ENCODE measurements at places on chromosomes 5 and 9.

DNA sequence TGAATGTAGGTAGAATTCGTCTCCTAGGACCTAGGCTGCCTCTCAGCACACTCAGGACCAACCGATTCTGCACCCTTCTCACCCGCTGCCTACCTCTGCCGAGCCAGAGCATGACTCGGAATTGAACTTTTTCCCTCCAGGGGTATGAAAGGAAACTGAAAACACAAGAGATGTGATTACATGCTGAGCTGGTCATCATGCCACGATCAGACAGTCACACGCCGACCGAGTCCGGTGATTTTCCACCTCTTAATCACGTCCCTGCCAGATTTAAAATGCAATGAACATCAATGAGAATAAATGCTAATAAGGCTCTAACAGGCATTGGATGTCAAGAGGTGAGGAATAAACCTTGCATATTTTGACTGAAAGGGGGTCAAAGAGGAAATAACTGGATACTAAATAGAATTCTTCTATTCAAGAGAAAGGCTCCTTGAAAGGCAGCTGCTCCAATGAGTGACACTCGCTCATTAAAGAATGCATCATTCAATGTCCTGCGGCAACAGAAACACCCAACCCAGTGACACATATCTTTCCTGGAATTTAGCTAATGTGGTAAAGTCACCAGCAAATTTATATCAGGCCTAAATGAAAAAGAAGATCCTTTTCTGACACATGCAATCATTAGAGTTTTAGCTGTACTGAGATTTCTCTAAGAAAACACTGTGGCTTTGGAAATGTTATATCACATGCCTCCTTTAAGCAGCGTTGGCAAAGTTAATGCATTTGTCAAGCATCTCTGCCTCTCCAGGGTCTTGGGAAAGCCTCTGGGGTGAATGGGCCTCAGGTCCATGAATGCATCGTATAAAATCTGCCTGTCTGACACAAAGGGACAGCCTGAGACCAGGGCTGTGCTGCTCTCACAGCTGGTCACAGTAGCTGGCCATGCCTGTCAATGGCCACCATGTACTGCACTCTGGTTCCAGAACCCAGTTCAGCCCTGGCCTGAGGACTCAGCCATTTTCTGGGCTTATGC lies 128.7 kb downstream of the SPOCK1 start:
- peak; percentile 81 for DNase-seq

DNA sequence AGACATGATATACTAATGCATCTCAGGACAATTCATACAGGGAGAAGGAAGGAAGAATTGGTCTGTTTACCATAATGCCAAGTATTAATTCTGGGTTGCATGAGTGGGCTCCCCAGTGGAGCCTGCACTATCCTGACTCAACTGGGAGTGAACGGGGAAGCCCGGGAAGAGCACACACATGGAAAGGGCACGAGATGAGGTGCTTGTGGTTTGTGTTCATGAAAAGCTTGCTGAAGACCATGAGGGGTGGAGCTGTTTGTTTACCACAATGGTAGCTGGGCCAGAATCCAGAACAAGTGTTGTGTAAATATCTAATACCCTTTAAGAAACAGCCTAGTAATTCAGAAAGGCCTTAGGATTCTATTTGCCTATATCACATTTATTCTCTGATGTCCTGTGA lies 44.6 kb downstream of the POC5 start:
- peak; percentile 16 for DNase-seq

DNA sequence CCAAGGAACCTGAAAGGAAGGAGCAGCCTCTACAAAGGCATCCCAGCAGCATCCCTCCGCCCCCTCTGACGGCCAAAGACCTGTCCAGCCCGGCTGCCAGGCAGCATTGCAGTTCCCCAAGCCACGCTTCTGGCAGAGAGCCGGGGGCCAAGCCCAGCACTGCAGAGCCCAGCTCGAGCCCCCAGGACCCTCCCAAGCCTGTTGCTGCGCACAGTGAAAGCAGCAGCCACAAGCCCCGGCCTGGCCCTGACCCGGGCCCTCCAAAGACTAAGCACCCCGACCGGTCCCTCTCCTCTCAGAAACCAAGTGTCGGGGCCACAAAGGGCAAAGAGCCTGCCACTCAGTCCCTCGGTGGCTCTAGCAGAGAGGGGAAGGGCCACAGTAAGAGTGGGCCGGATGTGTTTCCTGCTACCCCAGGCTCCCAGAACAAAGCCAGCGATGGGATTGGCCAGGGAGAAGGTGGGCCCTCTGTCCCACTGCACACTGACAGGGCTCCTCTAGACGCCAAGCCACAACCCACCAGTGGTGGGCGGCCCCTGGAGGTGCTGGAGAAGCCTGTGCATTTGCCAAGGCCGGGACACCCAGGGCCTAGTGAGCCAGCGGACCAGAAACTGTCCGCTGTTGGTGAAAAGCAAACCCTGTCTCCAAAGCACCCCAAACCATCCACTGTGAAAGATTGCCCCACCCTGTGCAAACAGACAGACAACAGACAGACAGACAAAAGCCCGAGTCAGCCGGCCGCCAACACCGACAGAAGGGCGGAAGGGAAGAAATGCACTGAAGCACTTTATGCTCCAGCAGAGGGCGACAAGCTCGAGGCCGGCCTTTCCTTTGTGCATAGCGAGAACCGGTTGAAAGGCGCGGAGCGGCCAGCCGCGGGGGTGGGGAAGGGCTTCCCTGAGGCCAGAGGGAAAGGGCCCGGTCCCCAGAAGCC lies 30.8 kb downstream of the CD180 start:
- peak; percentile 29 for DNase-seq

DNA sequence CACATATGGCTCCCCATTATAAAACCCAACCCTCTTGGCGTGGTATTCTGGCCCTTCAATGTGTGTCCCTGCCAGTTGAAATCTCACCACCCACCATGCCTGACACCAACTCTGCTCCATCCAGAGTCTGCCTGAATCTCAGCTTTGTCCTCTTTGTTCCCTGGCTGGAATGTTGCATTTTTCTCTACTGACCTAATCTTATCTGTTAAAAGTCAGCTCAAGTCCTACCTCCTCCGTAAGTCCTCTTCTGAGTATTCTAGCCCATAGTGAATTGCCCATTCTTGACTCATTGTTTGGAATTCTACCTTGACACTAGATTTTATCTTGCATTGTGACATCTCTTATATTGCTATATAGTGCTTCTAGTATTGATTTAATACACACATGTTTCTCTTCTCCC lies 207.1 kb upstream of the VLDLR start:
- DNase-seq, result no peak

- peak; percentile 30 for DNase-seq
Measured at GRCh38 chr5:149420545-149421371, 41.7 kb upstream of the IL17B start.

GRCh38 chr9:98081477-98082219 lies 25.1 kb downstream of the NANS start:
- DNase-seq, result peak; percentile 75

DNA sequence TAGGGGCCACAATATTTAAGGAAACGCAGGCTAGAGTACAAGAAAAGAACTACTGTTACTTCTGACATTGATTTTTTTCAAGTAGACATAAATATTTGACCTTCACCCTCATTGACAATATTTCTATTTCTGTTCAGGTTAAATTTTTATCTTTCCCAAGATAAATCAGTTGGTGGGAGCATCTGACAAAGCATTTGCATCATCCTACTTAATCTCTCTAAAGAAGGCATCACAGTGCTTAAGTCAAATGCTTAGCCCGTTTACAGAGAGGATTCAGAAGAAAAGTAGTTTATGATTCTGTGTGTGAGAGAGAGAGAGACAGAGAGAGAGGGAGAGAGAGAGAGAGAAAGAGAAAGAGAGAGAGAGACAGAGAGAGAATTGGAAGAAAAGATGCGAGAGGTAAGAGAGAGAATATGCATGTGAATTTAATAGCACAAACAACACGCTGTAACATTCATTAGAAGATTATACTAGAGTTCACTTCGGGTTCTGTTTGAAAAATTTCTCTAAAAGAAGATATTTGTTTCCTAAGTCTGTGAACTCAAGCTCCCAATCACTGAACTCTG lies 1093.3 kb upstream of the CDH6 start:
- DNase-seq, result no peak

DNA sequence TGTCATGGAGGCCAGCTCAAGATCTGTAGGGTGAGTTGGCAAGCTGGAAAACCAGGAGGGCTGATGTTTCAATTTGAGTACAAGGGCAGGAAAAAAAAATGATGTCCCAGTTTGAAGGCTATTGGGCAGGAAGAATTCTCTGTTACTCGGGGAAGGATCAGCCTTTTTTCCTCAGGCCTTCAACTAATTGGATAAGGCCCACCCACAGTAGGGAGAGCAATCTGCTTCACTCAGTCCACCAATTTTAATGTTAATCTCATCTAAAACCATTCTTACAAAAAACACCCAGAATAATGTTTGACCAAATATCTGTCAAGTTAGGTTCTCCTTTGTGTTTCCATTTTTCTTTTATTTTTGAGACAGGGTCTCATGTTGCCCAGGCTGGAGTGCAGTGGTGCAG lies 382.4 kb downstream of the ARRDC3 start:
- no peak for DNase-seq

DNA sequence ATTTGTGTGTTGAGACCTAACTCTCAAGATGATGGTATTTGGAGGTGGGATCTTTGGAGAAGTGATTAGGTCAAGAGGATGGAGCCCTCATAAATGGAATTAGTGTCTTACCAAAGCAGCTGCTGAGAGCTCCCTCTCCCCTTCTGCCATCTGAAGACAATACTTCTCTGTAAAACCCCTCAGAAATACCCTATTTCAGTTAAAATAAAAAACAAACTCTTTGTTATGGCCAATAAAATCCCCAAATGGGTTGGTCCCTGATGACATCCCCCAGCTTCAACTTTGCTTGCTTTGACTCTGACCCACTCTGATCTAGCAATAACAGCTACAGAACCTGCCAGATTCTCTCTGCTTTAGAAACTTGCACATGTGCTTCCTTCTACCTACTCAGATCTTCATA lies 100.9 kb downstream of the SNCAIP start:
- DNase-seq, result no peak

- no peak for DNase-seq
Measured at GRCh38 chr9:99373912-99374311, 151.8 kb downstream of the SEC61B start.

- no peak for DNase-seq
Measured at GRCh38 chr5:23579566-23579965, 72.2 kb downstream of the PRDM9 start.
